ENCODE measurements at places on chromosomes 3 and 15.

- DNase-seq = no peak
Measured at GRCh38 chr3:116020495-116020894, 397.2 kb downstream of the GAP43 start.

DNA sequence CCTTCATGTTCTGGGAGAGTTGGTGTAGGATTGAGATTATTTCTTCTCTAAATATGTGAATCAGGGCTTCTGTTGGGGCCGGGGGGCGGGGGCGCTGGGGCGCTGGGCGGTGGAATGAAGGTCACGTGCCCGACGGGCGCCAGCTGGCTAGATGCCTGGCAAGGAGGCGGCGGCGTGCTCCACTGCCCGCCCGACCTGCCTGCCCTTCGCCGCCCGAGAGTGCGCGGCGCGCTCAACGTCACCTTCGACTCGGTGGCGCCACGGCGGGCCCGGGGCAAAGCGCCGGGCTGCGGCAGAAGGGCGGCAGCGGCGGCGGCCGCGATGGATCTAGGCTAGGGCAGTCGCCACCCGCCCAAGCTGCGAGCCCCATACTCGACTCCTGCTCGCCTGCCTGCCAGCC is 47.0 kb upstream of the LHFPL4 start:
- no peak for DNase-seq

DNA sequence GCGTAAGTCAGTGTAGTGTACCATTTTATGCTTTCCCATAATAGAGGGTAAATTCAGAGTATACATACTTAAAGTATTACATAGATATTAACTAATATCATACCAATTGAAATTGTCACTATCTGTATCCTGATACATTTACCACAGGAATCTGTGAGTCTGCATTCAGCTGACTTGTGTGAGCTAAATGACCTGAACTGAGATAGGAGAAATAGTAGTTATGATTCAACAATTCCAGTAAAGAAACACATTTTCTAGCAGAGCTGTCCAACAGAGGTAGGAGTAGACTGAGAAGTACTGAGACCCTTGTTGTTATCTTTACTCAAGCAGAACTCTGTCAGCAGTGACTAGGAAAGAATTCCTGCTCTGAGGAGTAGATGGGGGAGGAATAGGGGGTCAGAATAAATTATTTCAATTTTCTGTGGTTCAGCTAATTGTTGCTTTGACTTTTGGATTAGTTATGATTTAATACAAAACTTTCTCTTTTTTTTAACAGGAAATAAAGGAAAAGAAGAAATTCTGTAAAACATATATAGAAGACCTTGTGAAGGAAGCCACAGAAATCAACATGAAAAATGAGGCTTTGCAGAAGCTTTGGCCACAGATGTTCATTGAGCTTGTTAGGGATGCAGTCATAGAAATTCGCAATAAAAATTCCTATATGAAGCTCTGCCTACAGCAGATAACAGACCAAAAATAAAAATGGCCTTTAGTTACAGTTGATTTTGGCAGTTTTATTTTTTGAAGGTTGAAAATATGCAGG is 66.2 kb upstream of the THSD4 start:
- DNase-seq = peak; percentile 82

GRCh38 chr3:23117856-23118255 is 85.3 kb upstream of the UBE2E2 start:
- DNase-seq = no peak

DNA sequence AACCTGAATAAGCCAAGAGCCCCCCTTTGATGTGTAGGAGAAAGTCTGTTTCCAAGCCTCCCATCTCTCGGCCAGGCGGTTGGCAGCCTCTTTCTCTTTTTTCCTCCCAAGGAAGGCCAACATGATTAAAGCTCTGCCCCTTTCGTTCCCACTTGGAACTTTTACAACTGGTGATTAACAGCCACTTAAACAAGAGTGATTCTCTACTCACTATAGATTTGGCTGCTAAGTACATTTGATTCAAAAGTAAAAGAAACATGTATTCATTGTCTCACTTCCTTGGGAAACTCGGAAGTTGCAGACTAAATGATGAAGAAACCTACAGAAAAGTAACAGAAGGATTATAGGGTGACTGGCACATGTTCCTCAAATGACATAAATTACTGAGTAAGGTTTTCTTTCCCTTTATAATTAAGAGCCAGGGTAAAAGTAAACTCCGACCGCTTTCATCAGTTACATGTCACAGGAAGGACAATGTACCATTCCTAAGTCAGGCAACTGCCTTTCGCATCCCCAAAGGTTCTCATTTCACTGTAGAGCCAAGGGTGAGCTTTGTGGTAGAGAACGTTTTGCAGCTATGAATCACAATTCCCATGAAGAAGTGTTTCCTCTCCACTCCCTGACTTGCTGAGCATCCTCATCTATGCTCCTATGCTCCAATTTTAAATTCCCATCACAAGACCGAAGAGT is 72.7 kb downstream of the MB21D2 start:
- no peak for DNase-seq

DNA sequence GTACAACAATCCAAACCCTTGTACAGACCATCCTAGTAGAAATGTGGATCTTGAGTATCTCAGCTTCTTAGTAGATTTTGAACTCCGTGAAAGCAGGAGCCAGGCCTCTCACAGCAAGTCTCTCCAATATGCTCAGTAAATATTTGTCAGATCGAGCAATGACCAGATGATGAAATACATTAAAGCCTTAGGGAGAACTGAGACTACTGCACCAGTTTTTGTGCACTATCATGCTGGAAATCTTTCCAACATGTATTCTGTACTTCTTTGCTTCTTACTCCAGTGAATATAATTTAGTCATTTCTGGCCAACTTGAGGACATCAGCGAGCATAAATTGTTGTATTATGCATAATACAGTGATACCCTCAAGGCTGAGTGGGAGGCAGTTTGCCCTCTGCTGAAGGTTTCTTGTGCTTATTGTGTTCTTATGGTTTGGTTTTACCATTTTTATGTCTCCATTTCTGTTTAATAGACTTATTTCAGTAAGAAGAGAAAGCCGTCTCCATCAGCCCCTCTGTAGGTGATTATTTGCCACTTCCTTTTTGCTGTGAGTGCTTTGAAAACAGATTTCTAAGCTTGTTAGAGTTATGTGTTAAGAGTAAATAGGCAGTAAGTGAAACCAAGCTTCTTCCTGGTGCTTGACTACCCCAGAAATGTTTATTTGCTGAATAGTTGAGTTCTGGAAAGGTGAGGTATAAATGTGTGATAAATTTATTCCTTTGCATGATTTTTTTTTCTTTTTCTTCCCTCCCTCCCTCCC is 147.1 kb downstream of the PGPEP1L start:
- no peak for DNase-seq

- no peak for DNase-seq
Measured at GRCh38 chr15:74368121-74368520, 675 bp upstream of the CYP11A1 start.

DNA sequence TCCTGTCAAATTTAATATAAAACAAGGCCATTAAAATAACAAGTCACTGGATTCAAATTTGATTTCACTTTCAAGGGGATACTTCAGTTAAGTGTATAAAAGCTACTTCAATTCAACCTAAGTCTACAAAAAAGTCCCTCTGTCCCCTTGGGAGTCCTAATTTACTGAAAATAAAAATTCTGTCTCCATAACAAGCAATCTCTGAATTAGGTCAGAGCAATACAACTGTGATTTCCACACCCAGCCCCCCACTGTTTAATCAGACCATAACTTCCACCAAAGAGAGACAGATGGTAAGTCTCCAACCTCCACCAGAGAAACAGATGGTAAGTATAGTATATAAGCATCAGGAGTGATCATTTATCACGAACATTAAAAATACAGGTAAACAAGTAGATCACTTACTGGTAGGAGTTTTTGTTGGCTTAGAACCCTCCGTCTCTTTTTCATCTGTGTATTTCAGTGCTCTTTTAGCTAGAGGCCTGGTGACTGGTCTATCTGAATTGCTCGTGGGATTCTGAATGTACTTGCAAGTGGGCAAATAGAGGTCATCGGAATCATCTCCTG is 12.1 kb downstream of the SGO1 start:
- no peak for DNase-seq

DNA sequence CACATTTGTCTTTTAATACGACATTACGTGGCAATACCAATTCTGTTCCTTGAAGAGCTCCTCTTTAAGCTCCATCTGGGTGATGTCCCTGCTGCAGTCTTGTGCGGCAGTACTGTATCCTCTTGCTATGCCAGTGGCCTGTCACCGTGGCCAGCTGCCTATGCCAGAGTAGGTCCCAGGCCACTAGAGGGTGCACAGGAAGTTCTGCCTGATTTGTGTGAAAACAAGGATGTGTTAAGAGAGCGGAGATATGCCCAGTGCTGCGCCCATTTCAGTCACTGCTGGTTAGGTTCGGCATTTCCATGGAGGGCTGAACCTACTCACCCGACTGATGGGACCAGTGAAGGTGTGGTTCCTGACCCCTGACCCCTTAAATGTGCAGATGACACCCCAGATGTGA is 25.2 kb downstream of the NIPA1 start:
- no peak for DNase-seq

GRCh38 chr3:43624619-43625305 is 3.0 kb upstream of the ANO10 start:
- DNase-seq = no peak

DNA sequence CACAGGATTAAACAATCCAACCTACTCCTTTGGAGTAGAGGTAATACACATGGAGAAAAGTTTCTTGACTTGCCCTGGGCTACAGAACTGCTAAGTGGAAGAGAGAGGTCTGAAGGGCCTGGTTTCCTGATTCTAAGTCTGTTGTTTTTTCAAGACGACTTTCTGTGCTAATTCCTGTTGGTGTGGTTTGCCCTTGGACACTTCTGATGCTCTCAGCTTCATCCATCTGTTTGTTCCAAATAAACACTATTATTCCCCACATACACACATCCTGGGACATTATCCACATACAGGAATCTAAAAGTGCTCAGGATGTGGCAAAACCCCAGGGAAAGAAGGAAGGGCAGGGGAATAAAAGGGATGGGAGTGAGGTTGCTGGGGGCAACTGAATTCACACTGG is 393.5 kb upstream of the TBL1XR1 start:
- DNase-seq = no peak

DNA sequence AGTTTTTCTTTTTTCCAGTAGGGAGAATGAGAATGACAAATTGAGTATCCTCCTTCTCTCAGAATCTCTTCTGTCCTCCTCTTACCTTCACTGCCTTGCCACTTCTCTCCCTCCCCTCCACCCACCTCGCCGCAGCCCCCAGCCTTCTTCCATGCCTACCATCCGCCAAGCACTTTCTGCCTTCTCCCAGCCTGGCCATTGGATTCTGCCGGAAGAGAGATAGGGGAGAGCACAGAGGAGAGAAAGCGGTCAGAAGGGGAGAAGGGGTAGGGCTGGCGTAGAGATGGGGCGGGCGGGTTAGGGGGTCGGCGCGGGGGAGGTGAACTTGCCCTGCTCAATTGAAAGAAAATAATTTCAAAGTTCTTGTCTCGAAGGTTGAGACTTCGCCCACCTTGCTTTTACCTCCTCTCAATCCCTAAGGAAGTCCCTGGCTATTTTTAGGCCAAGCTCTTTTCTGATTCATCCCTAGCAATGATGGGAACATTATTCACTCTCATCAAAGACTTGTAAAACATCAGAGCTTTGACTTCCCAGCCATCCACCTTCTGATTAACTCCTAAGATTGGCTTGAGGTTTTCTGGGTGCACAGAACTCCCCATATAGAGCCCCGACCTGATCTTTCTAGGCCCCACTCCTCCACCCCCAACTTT is 811 bp downstream of the C3orf52 start:
- DNase-seq = no peak
